Esophagus squamous epithelium (tissue), 5 donors: ENCODE measurements at places on chromosomes 7 and 10.

DNA sequence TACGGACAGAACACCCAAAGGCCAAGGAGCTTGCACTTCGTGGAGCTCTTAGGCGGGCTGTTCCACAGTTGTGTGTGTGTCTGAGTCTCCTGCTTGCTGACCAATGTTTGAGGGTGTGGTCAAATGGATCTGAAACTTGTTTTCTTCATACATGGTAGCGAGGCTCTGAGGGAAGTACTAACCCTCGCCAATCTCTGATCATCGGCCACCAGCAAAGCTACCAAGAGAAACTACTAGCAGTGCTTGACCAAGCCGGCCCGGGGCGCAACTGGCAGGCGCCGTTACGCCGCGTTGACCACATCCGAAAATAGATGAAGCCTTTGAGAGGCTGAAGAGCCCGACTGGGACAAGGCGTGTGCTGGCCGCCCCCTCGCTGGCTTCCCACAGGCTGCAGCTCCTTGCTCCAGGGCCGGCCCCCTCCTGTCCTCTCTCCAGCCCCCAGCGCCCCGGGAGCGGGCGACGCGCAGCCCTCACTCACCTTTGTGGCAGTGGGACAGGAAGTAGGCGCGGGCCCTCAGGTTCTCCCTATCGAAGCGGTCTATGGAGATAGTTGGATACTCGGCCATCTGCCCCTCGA, 384 bp downstream of the DCLRE1C start:
- peak; percentile 60 for DNase-seq

GRCh38 chr10:121436630-121437341, 161.5 kb downstream of the FGFR2 start:
- DNase-seq = no peak

GRCh38 chr10:48541144-48541795, 63.6 kb downstream of the ARHGAP22 start:
- no peak for DNase-seq

DNA sequence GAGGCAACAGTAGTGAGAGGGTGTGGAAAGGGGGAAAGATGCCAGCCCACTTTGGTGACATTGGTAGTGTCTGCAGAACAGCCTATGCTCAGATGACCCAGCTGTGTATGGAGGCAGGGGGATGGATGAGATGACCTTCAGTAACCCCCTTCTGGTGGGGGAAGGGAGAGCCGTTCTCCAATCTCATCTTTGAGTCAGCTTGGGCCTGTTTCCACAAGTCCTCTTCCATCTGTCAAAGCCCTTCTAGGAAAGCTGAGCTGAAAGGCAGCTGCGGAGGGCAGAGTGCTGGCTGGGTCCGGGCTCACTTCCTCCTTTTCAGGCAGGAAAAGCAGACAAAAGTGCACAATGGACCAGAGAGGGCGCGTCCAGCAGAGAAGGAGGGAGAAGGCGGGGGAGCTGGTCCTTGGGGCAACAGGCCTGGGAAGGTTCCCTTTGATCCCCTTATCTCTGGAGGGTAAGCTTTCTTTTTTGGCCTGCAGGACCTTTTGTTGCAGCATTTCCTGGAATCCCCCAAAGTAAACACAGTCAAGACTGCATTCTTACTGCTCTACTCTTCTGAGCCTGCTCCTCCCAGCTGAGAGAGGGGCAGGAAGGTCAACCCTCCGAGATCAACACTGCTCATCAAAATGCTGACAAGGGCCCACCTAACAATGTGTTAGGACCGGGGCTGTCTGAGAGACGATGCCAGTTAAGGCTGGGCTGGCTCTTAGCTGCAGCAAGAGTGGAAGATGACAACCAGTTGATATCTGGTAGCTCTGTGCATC, 1.2 kb upstream of the LRMDA start:
- DNase-seq = no peak

GRCh38 chr10:22821501-22821900, 106.4 kb upstream of the ARMC3 start:
- DNase-seq = no peak

- DNase-seq = no peak
Measured at GRCh38 chr10:128884496-128885072, 582.5 kb upstream of the MGMT start.

GRCh38 chr10:26430641-26431163, 7.4 kb upstream of the APBB1IP start:
- no peak for DNase-seq

- DNase-seq = no peak
Measured at GRCh38 chr7:134562136-134562535, 13.2 kb downstream of the AKR1B15 start.

GRCh38 chr7:45384499-45384898, 189.7 kb upstream of the ADCY1 start:
- no peak for DNase-seq

GRCh38 chr7:94274828-94275227, 119.9 kb upstream of the COL1A2 start:
- DNase-seq = no peak

DNA sequence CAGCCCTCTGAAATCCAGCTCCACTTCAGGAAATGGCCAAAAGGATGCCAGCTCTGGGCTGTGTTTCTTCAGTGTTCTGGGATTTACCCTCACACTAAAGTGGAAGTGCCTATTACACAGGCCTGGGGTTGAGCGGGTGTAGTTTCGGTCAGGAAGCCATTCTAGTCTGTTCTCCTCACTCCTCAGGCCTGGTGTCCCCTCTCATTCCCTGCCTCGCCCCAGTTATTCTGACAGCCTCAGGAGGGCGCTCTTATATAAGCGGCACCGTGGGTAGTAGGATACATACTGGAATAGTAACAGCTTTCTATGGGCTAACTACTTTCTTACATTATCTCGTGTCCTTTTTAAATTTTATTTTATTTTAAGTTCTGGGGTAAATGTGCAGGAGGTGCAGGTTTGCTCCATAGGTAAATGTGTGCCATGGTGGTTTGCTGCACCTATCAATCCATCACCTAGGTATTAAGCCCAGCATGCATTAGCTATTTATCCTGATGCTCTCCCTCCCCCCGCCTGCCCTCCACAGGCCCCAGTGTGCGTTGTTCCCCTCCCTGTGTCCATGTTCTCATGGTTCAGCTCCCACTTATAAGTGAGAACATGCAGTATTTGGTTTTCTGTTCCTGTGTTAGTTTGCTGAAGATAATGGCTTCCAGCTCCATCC, 12.2 kb upstream of the LGI1 start:
- DNase-seq = no peak

DNA sequence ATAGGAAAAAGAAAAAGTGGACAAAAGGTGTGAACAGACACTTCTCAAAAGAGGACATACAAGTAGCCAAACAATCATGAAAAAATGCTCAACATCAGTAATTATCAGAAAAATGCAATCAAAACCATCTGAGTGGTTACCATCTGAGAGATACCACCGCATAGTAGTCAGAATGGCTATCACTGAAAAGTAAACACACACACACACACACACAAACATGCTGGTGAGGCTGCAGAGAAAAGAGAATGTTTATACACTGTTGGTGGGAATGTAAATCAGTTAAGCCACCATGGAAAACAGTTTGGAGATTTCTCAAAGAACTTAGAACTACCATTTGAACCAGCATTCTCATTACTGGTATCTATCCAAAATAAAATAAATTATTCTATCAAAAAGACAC, 145.7 kb downstream of the CYP26A1 start:
- no peak for DNase-seq

DNA sequence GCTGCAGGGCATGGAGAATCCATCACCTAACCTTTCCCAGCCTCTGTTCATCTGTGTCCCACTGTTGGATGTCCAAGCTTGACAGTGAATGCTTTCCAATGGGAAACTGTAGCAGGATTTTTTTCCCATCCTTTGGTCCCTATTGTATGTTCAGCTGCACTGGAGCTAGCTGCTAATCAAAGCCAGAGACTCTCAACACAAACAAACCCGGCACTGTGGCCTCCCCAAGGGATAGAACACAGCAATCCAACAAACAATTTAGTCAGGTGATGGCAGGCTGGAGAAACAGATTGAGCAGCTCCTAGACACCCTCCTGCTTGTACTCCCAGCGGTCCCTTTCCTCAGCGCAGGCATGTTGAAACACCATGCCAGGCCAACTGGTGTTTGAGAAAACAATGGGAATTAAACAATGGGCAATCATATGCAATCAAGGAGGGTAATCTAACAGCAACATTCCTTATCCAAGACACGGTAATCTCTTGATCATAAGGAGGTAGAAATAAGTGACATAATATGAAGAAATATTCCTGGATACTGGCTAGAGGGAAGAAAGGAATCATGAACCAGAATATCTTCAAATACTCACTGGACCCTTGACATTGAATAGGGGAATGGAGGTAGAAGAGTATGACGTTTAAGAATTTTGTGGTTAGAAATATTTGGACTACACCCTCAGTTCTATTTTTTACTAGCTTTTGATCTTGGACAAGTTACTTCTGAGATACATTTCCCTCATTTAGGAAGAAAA, 15.0 kb downstream of the PTN start:
- no peak for DNase-seq

DNA sequence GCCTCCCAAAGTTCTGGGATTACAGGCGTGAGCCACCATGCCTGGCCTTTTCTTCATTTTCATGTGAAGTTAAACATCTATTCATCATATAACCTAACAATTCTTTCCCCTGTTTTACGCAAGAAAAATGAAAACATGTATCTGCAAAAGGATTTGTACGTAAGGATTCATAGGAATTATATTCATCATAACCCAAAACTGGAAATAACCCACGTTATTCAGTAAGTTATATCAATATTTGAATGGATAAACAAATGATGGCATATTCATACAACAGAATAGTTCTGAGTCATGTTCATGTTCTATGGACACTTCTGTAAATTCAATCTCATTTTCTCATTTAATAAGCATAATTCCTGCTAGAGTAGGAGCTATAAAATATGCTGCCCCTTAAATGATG, 35.2 kb upstream of the CAV2 start:
- DNase-seq = no peak
